ENCODE measurements at places on chromosomes 6 and 20.

DNA sequence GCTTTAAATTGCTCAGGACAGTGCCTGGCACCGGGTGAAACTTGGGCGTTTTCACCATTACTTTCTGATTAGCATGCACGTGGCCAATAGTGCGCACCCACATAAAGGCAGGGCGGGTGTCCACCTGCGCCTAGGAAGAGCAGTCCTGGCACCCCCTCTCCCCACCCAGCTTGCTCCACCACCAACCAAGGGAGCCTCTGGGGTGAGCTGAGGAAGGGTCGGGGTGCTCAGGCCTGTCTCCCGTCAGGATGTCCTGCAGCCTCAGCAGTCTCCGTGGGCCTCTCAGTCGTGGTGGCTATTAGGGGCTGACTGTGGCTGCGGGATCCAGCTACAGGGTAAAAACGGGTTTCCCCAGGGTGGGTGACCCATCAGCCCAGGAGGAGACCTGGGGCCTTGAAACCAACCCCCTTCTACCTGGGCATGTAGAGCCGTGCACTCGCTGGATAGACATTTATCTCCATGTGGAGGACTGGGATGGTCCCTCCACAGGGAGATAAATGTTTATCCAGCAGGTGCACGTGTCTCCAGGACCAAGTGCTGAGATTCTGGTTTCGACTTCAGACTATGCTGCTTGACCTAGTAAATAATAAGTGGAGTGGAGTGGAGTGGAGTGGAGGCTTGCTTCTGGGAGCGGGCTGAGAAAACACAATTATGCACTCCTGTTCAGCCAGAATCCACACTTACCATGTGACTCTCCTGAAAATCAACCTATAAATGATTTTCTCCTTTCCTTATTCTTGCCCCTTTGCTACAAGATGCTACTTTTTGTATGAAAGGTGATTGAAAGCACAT is 91.1 kb downstream of the ZDHHC14 start:
- no peak for DNase-seq

DNA sequence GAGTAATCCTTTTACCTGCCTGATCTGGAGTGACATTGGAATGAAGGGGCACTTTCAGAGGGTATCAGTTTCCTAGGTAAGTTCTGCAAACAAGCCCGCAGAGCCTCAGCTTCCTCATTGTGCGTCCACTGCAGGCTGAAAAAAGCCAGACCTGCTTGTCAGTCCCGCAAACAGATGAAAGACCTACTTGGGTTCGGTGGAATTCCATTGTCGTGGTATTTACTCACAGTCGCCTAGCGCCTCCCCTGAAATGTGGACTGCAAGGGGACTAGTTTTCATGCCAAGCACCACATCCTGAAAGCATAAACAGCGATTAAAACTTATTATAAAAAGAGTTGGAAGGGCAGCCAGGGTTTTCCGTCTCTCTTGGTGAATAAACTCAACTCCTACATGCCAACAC is 121.5 kb downstream of the PAX1 start:
- DNase-seq: no peak

GRCh38 chr6:22638320-22638719 is 69.0 kb downstream of the HDGFL1 start:
- peak; percentile 15 for DNase-seq

DNA sequence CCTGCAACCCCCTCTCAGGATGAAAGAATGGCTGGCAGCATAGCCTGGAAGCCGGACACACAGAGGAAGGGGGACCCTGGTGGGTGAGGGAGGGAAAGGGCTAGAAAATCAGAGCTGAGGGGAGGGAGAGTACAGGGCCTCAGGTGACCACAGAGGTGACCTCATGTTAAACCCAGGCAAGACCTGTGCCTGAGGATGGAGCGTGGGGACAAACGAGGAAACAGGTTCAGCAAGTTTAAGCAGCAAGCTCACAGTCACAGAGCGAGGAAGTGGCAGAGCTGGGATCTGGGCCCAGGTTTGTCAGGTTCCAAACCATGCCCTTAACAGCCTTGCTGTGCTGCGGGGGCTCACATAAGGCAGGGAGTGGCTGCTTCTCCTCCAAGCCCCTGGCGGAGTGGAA is 4.0 kb upstream of the BPI start:
- no peak for DNase-seq

DNA sequence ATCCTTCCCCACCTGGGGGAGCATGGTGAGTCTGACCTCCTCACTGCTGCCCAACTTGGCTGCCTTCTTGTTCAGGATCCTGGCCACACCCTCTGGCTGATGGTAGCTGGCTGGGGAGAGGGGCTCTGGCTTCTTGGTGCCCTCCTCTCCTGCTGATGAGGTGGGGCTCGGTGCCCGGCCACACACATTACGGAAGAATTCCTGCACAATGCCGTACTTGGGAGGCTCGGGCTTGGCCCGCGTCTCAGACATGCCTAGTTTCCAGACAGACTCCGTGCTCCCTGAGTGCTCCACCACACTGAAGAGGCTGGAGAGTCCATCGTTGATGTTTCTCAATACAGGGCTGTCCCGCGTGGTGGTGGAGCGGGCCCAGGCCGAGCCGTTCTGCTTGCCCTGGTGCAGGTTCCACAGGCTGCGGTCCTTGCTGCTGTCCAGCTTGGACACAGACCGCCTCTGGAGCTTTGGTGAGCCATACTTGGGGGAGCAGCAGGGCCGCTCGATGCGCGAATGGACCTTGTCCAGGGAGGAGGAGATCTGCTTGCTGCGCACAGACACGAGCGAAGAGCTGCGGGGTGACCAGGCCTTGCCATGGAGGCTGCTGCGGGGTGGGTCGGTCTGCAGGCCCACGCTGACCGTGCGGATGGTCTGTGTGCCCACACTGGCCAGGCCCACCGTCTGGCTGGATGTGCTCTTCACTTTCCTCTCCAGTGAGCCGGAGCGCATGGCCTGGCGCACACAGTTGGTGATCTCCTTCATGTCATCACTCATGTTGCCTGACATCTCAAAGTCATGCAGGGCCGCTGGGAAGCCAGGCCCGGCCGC is 19.9 kb upstream of the DSN1 start:
- DNase-seq: no peak

- DNase-seq: peak; percentile 28
Observed at GRCh38 chr6:105851113-105851580, 235.0 kb upstream of the PRDM1 start.

DNA sequence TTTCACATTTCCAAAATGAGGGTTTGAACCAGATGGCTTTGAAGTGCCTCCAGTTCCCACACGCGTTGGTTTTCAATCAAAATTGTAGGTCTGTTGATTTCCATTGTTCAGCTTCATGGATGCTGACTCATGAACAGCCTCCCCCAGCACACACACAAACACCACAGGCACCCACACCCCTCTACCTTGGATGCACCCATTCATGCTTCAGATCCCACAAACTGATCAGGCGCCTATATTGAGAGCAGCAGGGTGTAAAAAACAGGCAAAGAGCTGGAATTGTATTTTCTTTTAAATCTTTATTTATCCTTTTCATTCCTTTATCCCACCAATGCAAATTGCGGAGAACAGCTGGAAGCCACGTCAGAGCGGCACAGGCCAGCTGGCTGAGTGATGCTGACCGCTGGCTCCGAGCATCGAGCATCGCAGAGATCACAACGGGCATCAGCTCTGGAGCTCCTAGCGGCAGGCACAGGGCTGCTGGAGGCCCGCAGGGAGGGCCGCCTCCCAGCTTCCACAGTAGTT is 29.3 kb upstream of the TBC1D7 start:
- peak; percentile 33 for DNase-seq

GRCh38 chr6:29864037-29864810 is 36.6 kb downstream of the HLA-G start:
- DNase-seq: no peak
